ENCODE measurements at places on chromosomes 12 and 14. TPM values are rescaled to one million over a fixed set of nuclear protein-coding genes. Genes with fewer than 3 reads are reported as not detected.
A peak's percentile ranks its signal among the peaks of the same experiment; 100 is the strongest.

DNA sequence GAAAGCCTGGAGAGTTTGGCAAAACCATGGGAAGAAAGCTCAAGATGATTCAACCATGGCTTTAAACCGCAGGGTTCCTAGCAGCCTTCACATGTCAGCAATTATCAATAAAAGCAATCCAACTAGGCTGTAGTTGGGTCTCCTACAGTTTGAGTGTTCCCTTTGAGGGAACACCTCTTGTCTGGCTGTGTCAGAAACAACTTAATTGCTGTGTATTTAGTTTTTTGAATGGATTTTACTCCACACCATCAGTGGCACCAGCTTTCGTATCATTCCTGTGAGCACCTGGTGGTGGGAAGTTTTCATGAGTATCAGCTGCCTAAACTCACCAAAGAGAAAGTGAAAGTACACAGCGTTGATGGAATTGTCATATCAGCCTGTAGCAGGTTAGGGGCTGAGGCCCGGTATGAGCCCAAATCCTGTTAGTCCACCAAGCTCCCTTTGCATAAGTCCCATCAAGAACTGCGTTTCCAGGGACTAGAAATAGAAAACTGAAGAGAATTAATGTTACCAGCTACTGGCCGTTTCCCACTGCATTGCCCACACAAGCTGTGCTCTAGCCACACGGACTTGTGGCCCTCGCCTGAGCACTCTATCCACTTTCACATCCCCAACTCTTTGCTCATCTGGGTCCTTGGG is 10.9 kb upstream of the IL26 start:
- H3K4me1 ChIP-seq = peaks cover 56% of the 10 kb centered on the region
- peak; percentile 57 for DNase-seq
- H3K27ac ChIP-seq = peak overlapping the region; percentile 91
- no peaks in the 10 kb centered on the region for H3K27me3 ChIP-seq
- peaks cover 14% of the 10 kb centered on the region for H3K36me3 ChIP-seq

DNA sequence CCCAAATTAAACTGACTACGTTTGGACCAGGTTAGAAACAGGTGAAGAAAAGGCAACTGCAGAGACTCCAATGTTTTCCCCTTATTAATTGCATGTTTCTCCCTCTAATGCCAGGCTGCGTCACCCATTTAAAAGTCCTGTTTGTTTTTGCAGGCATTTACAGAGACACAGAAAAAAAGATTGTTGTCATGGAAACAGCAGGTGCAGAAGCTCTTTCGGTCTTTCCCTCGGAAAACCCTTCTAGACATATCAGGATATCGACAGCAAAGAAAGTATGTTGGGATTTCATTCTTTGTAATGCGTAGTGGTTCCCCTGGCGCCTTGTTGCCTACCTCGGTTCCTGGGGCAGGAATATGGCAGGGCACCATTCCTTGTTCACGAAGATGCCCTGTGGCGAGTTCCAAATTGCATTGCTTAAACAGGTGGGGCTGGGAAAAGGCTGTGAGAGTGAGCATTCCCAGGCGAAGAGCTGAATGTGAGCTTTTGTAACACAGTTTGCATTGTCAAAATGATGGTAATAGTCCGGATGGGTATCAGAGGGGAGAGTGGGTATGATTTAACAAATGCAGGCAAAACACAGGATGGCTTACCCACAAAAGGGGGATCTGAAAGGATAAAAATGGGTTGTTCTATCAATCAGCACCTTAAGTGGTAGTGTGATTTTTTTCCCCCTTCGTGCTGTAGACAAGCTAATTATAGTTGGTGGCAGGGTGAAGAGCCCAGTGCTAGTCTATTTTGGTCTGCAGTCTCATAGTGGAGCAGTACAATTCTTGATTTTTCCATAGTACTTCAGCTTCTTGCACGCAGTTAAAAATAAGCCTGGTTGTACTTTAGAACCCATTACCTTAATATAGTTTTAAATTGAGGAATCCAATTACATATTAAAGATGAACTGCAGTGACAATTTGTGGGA is 132.4 kb downstream of the GCH1 start:
- no peaks in the 10 kb centered on the region for H3K36me3 ChIP-seq
- DNase-seq = no peak
- no peak overlapping the region for H3K4me3 ChIP-seq
- peaks cover 10% of the 10 kb centered on the region for H3K27me3 ChIP-seq

- no peaks in the 10 kb centered on the region for H3K36me3 ChIP-seq
- no peaks in the 10 kb centered on the region for H3K4me1 ChIP-seq
- DNase-seq = no peak
- H3K4me3 ChIP-seq = no peak overlapping the region
- H3K27ac ChIP-seq = no peak overlapping the region
Observed at GRCh38 chr12:93125126-93125525, 196.0 kb upstream of the EEA1 start.

The HOXC6 gene
- not detected for total RNA-seq

The STX2 gene
- total RNA-seq = 24.5 TPM

The CMAS gene
- 34.1 TPM for total RNA-seq
